ENCODE measurements at places on chromosomes 5 and 9.

- DNase-seq, result no peak
- no peak overlapping the region for H3K27ac ChIP-seq
These were observed 56.3 kb upstream of the SNX2 start for GRCh38 chr5:122718611-122719010.

- peaks cover 19% of the 10 kb centered on the region for H3K36me3 ChIP-seq
- DNase-seq, result no peak
- no peak overlapping the region for H3K27ac ChIP-seq
- peaks cover 24% of the 10 kb centered on the region for H3K4me1 ChIP-seq
- H3K27me3 ChIP-seq, result peaks cover 7% of the 10 kb centered on the region
- no peak overlapping the region for H3K4me3 ChIP-seq
These were observed 1.6 kb downstream of the STKLD1 start for GRCh38 chr9:133377721-133378216.

DNA sequence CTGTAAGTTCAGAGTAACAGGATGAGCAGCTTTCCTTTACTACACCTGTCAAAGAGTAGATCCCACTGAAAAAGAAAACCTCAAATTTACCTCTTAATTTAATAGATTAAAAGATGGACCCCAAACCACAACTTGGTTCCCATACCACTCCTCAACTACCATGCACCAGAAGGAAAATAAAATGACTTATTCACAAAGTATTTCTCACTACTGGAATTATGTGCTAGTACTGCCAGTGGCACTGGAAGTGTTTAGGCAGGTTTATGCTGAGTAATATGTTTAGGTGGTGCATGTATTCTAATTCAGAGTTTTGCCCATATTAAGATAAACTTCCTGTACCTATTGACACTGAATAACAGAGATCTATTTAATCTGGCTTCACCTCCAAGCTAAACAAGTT, 6.6 kb downstream of the PLK2 start:
- no peak for DNase-seq
- peaks cover under 1% of the 10 kb centered on the region for H3K4me1 ChIP-seq

DNA sequence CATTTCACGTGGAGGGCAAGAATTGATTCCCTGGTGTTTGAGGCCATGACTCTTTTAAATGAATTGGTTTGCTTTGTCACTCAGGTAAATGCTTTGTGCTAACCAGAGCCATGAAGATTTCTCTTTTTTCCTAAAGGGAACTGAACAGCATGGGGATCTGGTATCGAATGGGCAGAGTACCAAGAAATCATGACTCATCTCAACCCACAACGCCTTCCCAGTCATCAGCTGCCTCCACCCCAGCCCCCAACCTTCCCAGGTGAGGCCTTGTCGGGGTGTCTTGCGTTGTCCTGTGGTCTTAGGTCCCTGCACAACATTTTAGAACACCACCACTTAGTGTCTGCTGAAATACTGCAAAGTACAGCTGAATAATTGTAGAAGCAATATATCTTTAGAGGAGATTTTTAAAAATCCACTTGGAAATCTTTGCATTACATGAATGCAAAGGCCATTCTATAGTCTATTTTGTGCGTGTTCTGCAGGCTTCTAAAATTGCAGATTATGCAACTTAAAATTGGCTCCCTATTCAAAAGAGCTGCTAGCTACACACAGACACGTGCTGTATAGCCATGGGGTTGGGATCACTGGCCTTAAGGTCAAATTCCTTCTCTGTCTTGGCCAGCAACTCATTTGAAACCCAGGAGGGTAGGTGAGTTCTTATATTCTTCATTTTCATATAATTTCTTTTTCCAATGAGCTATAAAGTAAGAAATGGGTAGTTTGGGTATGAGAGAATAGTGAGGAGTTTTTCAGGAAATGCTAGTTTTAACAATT, 69.0 kb downstream of the MVB12B start:
- peaks cover 9% of the 10 kb centered on the region for H3K27me3 ChIP-seq
- H3K4me3 ChIP-seq, result no peak overlapping the region
- H3K27ac ChIP-seq, result no peak overlapping the region

GRCh38 chr9:22228542-22228941, 218.1 kb upstream of the DMRTA1 start:
- H3K27me3 ChIP-seq, result peaks cover 27% of the 10 kb centered on the region
- H3K27ac ChIP-seq, result no peak overlapping the region
- H3K4me3 ChIP-seq, result no peak overlapping the region
- no peaks in the 10 kb centered on the region for H3K36me3 ChIP-seq
- DNase-seq, result no peak
